Activated CD8-positive, alpha-beta memory T cell treated with anti-CD3 and anti-CD28 coated beads, Interleukin-2, amount 10 ng/mL, durations not matched to agents 7 days and 5 days (primary cell): ENCODE measurements at places on chromosomes 13 and 19. TPM values are rescaled to one million over a fixed set of nuclear protein-coding genes. Genes with fewer than 3 reads are reported as not detected.

The CEACAM20 gene
- not detected for total RNA-seq

The CD33 gene
- 0.96 TPM for total RNA-seq

The FAM83E gene
- 4.1 TPM for total RNA-seq

The TBC1D17 gene
- 39.3 TPM for total RNA-seq

The CGB5 gene
- not detected for total RNA-seq

GRCh38 chr13:53782488-53782961 is 753.9 kb downstream of the OLFM4 start:
- no peak for DNase-seq
